PC-3 (cell line): ENCODE measurements at places on chromosomes 7 and 10.

DNA sequence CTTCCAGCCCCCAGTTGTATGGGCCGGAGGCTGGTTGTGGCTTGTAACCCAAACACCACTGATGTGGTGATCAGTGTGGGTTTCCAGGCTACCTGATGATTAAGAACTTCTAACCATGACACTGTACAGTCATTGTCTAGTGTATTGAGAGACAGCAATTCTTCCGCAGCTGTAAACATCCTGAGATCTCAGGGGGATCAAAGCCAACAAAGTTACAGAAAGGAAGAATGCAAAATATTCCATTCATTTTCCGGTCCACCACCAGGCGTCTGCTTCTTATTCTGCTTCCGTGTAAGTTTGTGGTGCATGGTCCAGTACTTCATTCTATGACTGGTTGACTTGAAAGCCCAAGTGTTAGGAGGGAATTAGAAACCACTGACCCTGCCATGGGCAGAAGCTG, 10.3 kb upstream of the GLI3 start:
- DNase-seq = no peak

- DNase-seq = no peak
These were observed 62.6 kb downstream of the EBF3 start for GRCh38 chr10:129901389-129902006.

GRCh38 chr10:59719374-59719773, 9.7 kb upstream of the SLC16A9 start:
- peak; percentile 44 for DNase-seq

DNA sequence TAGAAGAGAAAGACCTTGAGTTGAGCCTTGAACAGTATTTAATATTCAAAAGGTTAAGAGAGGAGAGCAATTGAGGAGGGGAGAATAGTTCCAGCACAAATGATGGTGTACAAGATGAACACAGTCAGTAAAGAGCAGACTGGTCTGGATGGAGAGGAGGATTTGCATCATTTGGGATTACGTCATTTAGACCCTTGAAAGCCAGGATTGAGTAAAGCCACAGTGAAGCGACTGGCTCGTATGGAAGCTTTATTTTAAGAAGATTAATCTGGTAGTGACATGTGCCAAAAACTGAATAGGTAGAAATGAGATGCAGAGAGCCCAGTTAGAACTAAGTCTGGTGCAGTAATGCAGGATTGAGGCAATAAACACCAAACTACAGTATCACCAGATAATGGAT, 52.6 kb downstream of the TRUB1 start:
- no peak for DNase-seq

- DNase-seq = no peak
These were observed 131.7 kb downstream of the PPP1R3A start for GRCh38 chr7:113787106-113787505.

- DNase-seq = no peak
These were observed 354.6 kb downstream of the PHF14 start for GRCh38 chr7:11328309-11328708.

- DNase-seq = no peak
These were observed 549.9 kb downstream of the DNAJB6 start for GRCh38 chr7:157886711-157887110.

DNA sequence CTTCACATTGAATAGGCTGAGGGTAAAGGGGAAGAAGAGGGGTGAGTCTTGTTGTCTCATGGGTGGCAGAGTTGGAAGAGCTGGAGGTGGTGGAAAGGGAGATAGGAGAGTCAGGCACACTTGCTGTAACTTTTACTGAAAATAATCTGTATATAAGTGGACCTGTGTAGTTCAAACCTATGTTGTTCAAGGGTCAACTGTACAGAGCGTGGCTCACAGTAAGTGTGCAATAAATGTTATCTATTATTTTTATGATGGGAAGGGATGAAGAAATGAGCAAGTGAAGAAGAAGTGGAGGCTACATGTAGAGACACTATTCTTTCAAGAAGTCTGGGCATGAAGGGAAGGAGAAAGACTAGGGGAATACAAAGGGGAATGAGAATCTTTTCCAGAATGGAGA, 71.5 kb upstream of the FAM133B start:
- no peak for DNase-seq

DNA sequence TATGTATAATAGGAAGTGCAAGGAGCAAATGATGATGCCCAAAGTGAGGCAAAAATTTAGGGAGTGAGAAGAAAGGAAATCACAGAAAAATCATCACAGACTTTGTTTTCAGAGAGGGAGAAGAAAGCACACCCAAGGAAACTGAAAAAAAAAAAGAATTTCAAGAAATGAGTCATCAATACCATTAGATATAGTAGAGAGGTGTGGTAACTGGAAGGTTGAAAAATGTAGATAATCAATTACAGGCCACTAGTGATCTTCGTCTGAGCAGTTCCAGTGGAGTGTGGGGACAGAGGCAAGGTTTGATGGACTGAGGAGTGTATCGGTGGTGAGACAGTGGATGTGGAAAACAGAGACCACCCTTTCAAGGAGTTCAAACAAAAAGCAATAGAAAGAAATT, 31.7 kb downstream of the ASB4 start:
- DNase-seq = no peak

DNA sequence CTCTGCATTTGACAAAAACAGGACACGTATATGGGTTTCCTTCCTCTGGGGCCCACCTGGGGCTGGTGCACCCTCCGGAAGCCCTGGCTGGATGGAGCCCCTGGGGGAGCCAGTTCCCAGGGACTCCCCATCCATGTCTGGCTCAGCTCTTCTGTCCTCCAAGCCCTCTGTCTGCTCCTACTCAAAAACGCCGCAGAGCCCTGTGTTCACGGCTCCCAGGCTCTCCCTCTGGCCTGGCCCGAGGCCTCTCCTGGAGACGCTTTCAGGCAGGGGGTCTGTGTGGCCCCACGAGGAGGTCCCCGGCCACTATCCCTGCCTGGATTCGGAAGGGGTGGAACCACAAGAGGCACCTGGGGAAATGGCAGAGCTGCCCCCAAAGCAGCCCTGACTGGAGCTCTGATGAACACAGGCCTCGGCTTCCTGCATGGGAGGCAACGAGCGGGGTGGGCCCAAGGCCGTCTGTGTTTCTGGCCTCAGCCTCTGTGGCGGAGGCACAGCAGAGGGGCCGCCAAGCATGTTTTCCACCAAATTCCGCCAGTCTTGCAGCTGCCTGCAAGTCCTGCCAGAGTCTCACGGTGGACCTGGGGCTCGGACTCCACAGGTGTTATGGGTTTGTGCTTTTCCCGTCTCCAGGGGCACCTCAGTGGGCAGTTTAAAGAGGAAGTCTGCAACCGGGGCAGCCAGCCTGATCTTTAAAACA, 22.6 kb upstream of the INPP5A start:
- no peak for DNase-seq

- peak; percentile 80 for DNase-seq
These were observed 240.6 kb downstream of the DGKI start for GRCh38 chr7:137606061-137606674.

- no peak for DNase-seq
These were observed 311.2 kb downstream of the GALNT17 start for GRCh38 chr7:71443191-71443530.

DNA sequence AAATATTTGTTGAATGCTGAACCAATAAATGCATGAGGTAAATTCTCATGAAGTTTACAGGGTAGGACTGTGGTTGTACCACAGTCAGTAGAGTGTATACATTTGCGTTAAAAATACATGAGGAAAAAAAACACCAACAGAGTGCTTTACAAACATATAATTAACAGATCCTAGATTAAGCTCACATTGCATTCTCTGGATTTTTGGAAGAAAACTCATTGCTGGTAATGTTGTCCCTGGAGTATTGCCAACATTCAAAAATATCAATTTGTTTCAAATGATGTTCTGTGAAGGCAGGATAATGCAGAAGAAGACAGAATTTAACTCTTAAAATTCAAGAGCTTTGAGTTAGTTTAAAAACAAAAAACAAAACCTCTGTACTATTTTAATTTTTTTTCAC, 95.5 kb downstream of the MBL2 start:
- DNase-seq = peak; percentile 36

DNA sequence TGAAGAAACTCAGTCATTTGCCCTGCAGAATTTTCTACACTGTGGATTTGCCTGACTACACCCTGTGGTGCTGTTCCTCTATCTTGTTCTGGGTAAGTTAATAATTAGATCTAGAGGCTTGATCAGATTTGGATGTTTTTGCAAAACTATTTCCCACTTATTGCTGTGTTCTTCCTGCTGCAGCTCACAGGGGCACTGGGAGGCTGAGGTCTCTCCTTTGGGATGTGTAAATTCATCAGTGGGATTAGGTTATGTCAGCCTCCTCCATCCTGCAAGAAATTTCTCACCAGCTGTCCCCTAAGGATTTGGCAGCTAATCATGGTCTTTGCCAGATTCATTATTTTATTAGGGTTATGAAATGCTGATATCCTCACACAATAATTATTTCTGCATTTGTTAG, 148.1 kb upstream of the ZNF32 start:
- DNase-seq = no peak

DNA sequence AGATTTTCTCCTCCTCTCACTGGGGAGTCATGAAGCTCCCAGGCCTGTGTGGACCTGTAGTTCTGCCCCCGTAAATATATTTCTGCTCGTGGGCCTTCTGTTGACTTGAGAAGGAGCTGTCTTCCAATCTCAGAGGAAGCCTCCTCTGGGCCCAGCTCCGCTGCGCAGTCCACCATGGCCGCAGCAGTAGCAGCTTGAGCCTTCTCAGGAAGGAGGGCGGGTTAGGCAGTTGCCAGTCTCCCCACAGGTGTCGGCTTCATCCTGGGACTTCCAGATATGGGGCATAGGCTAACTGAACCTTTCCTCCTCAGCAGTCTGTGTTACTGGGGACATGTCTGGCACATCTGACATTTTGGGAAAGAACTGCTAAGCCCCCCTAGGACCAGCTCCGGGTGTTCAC, 62.9 kb upstream of the TRIM8 start:
- no peak for DNase-seq

DNA sequence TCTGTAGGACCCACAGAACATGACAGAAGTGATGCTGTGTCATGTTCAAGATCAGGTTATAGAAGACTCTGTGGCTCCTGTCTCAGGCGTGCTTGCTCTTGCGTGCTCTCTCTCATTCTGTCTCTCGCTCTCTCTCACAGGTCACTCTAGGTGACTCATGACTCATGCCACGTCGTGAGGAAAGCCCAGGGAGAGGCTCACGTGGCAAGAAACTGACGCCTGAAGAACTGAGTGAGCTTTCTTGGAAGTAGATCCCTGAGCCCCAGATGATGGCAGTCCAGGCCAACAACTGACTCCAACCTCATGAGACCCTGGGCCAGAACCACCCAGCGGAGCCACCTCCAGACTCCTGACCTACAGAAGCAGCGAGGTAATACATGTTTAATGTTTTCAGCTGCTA, 103.3 kb downstream of the DNMBP start:
- no peak for DNase-seq

- DNase-seq = no peak
These were observed 11.7 kb upstream of the KIAA1217 start for GRCh38 chr10:24197263-24197662.

DNA sequence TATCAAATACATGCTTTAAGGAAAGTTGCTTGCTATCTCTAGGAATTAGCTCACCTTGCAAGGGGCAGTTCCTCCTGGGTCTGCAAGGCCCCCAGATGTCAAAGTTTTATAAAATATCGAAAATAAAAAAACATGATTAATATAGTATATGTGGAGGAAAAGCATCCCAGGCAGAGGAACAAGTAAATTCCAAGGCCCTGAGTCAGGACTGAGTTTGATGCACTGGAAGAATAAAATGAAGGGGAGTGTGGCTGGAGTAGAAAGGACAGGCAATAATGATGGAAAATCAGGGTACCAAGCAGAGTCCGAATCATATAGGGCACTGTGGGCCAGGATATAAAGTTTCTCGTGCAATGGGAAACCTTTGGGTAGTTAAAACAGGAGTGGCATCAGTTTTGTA, 112.4 kb upstream of the EEPD1 start:
- peak; percentile 62 for DNase-seq

DNA sequence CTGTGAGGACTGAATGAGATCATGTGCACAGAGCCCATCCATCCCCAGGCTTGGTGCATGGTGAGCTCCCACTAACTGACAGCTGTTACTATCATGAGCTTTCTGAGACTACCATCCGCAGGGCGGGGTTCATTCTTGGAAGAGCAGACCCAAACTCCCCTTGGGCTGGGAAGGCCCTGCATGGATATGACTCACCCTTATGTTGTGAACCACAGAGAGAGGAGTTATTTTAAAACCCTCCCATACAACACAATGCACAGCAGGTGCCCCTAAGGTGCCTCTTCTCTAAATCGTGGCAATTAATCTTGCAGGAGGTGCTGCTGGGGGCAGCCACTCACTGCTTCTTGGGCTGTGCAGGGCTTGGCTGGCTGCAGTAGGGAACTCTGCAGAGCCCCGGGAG, 219.1 kb downstream of the GFRA1 start:
- DNase-seq = no peak

DNA sequence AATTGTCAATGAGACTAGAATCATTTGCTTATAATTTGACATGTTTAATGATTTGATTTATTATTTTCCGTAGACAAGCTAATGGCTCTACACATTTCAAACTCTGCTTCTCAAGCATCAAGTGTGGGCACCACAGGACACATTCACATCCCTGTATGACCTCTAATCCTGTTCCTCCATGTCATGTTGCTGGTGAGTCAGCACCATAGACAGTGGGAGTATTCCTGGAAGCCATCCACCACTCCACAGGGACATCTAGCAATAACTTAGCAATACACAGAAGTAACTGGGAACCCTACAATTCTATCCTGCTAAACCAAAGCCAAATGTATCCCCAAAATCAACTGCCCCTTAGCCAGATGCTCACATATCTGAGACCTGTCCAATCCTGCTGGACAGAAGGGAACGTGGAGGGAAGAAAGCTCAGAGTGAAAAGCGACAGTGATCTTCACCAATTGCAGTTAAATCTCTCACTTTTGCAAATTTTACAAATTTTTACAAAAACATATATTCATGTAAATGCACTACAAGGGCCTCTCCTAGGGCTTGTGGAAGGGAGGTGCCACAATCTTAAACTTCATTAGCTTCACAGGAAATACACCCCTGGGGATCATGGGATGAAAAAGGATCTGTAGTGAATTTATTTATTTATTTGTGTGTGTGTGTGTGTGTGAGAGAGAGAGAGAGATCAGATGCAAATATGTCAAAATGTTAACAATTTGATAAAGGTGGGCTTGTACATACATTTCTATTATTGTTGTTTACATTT, 126.5 kb downstream of the GFRA1 start:
- DNase-seq = no peak

DNA sequence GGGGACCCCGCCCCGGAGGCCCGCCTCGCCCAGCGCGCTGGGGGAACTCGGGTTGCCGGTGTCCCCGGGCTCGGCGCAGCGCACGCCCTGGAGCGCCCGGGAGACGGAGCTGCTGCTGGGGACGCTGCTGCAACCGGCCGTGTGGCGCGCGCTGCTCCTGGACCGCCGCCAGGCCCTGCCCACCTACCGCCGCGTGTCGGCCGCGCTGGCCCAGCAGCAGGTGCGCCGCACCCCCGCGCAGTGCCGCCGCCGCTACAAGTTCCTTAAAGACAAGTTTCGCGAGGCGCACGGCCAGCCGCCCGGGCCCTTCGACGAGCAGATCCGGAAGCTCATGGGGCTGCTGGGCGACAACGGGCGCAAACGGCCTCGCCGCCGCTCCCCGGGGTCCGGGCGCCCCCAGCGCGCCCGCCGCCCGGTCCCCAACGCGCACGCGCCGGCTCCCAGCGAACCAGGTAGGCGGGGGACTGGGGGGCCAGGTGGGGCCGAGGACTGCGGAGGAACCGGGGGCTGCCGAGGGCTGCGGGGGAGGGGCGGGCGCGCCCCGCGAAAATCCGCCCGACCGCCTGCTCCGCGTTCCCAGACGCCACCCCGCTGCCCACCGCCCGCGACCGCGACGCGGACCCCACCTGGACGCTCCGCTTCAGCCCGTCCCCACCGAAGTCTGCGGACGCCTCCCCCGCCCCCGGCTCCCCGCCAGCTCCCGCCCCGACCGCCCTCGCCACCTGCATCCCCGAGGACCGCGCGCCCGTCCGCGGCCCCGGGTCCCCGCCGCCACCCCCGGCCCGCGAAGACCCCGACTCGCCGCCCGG, 574 bp downstream of the UTF1 start:
- DNase-seq = no peak
